ENCODE measurements at places on chromosomes 2 and 18.
A peak's percentile ranks its signal among the peaks of the same experiment; 100 is the strongest.

DNA sequence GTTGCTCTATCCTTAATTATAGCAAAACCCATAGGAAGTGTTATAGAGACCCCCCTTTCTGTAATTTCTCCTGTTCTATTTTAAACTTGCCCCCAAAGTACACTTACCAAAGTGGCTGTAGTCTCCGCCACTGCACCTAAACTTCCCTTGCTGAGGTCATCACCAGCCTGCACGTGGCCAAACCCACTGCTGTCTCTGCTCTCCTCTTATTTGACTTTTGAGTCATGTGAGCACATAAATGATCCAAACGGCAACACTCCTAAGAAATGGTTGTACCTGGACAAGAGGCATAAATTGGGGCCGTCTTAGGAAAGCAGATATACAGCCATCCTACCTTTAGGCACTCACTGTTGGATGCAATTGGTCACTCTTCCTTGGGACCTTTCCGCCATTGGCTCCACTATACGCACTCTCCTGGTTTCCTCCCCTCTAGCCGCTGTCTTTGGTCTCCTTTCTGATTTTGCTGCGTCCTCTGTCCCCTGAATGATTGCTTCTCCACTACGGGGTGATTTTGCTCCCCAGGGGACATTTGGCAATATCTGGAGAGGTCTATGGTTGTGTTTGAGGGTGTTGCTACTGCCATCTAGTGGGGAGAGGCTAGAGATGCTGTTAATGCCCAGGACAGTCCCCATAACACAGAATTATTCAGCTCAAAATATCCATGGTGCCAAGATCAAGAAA, 19.2 kb upstream of the IL36G start:
- DNase-seq: peak; percentile 31

- DNase-seq: no peak
These were observed 15.7 kb downstream of the FAM98A start for GRCh38 chr2:33583194-33583938.

DNA sequence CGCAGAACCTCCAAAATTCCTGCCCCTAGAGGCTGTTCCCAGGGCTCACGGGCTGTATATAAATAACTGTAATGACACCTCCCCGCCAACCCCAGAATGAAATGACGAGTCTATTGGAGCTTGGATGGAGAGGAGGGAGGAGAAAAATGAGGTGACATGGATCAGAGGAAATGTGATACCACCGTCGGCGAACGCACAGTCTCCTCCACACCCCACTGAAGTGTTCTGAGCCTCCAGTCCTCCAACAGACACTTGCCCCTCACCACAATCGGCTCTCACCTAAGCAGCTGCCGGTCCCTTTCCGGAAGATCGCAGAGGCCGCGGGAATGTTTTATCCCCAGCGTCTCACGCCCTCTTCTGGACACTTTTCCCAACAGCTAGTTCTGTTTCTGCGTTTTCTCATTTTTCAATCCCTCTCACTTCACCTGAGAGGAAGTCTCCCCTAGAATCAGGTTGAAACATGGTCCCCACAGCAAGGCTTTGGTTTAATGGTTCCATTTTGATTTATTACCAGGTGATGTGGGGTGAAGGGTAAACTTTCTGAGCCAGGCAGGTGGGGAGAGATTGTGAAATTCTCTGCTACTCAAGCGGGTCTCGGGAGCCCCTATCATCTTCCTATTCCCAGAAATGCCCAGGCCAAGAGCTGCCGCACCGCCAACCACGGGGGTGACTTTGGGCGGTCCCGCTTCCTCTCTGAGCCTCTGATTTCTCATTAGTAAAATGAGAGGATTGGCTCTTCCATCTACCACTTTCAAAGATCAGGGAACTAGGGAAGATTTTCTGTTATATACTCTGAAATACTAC, 9.1 kb upstream of the MYO5B start:
- peak; percentile 43 for DNase-seq

- DNase-seq: no peak
These were observed 83.2 kb downstream of the PPP1R1C start for GRCh38 chr2:182068811-182069210.

DNA sequence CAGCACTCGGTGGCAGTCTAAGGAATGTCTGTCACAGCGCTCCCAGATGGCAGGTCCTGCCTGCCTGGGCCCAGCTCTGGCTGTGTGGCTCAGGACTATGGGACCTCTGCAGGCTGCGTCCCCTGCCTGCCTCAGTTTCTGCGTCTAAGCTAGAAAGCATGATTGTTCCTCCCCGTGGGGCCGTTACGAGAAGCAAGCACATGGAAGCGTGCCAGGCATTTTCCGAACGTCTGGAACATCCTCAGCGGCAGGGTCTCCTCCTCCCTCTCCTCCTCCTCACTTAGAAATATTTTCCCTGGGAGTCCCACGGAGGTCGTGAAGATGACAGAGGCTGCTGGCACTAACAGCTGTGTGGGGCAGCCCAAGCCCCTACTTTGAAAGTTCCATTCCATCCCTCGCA, 43.3 kb downstream of the LRRFIP1 start:
- peak; percentile 80 for DNase-seq

All from right hindlimb (tissue), 1 donor.